Stimulated activated CD4-positive, alpha-beta T cell treated with anti-CD3 and anti-CD28 coated beads, Interleukin-4, amount 100 ng/mL, for 1 hour (primary cell): ENCODE measurements at places on chromosomes 11 and 22.

- no peak for DNase-seq
These were observed 27.2 kb upstream of the TMEM123 start for GRCh38 chr11:102479733-102480132.

DNA sequence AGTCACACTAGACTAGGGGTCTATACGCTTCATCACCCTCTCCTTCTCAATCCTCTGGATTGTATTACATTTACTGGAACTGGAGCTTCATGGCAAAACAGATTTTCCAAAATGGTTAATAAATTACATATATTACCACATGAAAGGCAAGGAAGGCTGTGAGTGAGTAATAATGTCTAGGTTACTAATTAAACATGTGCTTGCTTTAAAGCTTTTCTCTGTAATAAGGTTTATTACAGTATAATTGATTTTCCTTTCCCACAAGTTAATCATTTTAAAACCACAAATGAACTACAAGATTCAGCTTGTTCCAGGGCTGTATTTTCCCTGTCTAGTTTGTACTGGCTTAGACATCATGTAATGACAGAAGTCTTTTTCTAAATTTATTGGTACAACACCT lies 25.6 kb downstream of the MMP13 start:
- no peak for DNase-seq

GRCh38 chr22:24504956-24505736 lies 10.0 kb downstream of the UPB1 start:
- DNase-seq: no peak

DNA sequence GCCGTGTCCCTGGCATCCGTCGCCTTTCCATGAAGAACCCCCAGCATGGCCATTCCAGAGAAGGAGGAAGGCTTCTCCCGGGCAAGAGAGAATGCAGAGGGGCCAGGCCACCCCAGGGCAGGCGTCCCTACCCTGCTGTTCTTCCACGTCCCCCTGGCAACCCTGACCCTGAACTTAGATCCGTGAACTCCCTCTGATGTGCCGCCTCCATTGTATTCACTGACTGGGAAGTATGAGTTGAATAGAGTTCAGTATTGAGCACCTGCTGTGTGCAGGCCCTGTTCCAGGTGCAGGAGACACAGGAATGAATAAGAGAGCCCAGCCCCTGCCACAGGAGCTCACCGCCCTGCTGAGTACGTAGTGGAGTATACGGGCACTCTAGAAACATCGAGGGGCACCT lies 29.1 kb upstream of the RELT start:
- DNase-seq: no peak

DNA sequence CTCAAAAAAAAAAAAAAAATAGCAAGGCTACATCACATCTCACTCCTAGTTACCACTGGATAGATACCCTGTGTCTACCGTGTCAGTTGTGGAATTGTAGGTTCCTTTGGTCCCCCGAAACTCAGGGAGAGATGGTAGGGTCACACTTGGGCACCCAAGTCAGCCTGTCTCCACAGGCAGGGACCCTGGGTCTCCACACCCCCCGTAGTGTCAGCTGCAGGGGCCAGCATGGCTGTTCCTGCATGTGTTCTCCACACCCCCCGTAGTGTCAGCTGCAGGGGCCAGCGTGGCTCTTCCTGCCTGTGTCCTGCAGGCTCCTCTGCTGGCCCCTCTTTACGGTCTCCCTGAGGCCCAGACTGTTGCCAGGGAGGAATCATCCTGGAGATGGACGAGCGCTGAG lies 282.1 kb downstream of the BRD1 start:
- no peak for DNase-seq

DNA sequence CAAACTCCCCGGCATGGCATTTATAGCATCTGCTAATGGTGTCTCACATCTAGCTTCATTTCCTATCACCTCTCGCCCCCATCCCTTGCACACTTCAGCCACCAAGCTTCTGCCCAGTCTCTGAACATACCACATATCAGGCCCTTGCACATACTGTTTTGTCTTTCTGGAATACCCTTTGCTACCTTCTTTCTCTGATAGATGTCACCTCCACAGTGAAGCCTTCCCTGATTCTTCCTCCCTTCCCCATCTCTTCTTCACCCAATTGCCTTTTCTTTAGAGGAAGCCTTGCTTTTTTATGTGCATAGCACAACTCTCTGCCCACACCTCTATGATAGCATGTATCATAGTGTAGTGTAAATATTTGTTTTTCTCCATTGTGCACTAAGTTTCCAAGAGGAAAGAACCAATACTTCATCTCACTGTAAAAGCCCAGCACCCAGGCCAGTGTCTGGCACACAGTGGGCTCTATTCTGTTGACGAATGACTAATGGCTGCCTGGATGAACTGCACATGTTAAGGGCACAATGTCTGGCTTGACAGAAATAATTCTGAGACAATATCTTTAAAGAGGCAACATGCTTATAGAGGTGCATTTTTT lies 27.8 kb downstream of the P4HA3 start:
- no peak for DNase-seq

- DNase-seq: peak; percentile 36
These were observed 483 bp upstream of the HYLS1 start for GRCh38 chr11:125886997-125887372.

DNA sequence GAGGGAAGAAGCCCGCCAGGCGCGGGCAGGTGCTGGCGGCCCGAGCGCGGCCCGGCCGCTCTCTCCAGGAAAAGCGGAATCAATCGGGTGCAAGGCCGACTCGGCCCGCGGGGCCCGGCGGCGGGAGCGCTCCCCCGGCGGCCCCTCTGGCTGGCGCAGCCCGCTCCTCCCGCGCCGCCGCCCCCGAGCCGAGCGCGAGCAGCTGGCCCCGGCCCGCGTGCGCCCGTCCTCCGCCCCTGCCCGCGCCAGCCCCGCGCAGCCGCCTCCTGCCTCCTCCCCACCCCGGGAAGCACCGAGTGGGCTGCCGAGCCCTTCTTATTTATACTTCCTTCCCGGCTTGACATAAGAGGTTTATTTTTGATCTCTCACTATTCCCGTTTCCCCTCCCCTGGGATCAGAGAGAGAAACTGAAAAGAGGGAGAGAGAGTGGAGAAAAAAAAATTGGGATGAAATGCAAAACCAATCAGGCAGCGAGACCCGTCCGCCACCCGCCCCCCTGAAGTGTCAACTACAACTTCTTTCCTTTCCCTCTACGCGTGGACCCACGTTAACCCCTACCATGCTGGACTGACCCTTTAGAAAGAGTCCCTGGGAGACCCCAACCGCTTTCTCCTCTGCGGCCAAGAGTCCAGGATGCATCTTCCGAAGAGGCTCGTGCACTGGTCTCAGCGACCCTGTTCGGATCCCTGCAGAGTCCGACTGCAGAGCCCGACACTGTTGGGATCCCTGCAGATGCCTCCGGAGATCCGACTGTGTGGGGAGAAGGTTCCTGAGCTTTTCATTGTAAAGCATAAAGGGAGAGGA lies at the start of gene ADAMTS8:
Gene ADAMTS8, minus strand, starts transcription at position 294 of the 804 bp plus-strand sequence. CDS start 323 bp downstream, outside the sequence.
- DNase-seq: no peak

- no peak for DNase-seq
These were observed 9.8 kb upstream of the MPPED2 start for GRCh38 chr11:30595934-30596333.

GRCh38 chr11:47376107-47376524 lies 2.2 kb downstream of the SPI1 start:
- DNase-seq: no peak

DNA sequence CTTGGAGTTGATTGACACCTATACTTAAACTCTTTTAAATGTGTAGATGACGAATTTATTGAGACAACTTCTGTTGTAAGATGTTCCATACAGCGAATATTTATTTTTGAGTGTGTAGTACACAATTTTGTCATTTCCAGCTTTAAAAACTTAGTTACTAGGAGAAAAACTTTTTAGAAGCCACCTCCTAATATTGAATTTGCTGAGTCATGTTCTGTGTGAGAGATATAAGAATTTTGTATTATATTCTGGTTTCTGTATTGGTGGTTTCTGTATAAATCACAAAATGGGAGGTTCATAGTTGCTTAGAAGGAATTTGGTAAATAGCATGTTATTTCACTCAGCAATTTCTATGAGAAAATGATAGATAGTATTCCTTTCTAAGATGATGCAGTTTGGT lies 171.3 kb downstream of the WNT11 start:
- DNase-seq: no peak

- no peak for DNase-seq
These were observed 20.3 kb upstream of the WNT7B start for GRCh38 chr22:45997077-45997776.

GRCh38 chr11:13193613-13194012 lies 84.0 kb upstream of the BMAL1 start:
- no peak for DNase-seq

DNA sequence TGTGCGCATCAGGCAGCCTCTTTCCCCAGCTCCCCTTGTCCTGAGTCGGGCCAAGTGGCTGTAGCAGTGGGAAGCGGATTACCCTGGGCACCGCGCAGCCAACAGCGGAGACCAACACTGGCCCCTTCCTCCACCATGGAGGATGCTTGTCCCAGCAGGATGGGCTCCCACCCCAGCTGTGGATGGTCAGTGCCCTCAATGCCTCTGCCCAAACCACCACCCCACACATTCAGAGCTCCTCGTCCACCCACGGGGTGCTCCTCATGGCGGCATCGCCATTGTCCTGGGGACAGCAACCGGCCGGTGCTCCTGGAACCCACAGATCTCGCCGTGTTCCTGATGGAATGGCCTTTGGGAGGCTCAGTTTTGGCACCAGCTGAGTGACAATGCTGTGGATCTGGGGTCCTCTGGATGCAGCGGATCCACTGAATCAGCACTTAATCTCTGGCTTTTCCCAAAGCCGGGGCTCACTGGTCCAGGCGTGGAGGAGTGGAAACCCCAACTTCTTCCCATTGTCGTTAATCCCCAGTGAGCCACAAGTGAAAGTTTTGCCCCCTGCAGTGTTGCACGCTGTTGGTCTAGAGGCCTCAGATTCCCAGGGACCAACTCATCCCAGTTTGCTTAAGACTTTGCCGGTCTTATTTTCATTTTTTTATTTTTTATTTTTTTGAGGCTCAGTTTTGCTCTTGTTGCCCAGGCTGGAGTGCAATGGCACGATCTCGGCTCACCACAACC lies 4.1 kb upstream of the B4GALNT4 start:
- DNase-seq: no peak

DNA sequence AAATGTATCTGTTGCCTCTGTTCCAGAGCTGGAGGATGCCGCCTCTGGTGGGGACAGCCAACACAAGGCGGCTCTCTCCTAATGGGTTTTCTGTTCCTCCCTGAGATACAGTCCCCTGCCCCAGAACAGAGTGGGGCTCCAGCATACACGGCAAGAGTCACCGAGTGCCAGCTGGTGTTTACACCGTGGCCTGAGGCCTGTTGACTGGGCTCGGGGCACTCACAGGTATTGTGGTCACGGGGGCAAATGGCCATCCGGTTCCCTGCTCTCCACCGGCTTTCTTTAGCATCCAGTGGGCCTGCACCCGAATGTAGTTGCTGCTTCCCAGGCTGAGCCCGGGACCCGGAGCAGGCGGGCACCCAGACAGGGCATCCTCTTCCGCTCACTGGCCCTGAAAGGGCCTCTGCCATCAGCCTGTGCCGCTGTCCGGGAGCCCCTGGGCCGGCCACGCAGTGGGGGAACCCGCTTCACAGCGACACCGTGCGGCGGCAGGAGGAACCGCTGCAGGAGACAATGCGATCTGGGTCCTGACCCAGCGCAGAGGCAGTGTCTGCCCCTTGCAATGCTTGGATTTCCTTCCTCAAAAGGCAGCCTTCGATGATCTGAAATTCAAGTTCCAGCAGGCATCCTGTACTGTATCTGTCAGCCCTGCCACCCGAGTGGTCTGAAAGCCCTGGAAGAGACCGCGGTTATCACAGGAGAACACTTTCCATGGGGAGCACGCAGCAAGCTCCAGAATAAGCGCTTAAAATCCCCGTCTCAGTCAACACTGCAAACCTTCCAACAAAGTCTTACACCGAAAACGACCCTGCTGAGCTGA lies 859 bp upstream of the KRTAP5-5 start:
- DNase-seq: peak; percentile 64

DNA sequence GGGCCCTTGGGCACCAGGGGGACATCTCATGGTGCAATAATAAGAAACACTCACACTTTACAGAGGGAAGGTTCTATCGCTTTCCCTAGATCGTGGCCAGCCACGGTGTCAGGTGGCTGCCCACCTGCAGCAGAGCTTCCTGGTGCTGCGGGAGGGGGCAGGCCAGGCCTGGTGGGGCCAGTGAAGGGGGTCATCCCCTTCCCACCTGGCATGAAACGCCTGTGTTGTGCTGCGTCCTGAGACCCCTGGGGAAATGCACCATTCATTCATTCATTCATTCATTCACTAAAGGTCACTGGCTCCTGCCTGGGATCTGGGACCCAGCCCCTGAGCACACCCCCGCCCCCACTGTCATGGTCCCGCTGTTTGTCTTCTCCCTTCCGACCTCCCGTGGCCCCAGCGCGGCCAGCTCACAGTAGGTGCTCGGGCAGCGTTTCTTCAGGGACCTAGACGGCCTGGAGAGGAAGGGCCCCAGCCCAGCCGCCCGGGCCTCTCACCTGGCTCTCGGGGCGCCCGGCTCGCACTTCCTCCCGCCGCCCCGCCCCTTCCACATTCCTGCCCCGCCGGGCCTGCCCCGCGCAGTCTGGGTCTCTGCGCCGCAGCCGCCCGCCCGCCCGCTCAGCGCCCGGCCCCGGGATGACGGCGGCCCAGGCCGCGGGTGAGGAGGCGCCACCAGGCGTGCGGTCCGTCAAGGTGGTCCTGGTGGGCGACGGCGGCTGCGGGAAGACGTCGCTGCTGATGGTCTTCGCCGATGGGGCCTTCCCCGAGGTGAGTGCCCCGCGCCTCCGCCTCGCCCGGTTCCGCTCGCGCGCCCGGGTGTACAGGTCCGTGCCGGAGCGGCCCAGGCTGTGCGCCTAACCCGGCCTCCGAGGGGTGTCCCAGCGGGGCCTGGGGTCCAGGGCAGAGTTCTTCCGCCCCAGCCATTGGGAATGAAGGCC lies at the start of gene RHOD:
Gene RHOD, plus strand, starts transcription at position 581 of the 938 bp plus-strand sequence. Its CDS starts 56 bp downstream, at position 637.
- DNase-seq: peak; percentile 41

DNA sequence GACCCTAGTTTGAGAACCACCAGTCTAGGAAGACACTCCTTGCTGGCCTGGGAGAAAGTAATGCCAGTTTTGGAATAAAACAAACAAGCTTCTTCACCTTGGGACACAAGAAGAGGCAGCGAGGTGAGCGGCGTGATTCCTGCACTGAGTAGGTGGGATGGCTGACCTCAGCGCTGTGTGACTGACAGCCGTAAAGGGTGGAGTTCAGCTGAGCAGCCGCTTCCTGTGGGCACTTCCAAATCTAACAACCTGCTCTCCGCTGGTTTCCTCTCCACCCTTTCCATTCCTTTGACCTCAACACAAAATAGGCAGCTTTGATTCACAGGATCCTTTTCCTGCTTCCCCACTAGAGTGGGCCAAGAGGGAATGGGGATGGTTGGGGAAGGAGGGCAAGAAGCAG lies 45.8 kb downstream of the PC start:
- no peak for DNase-seq

- DNase-seq: peak; percentile 19
These were observed at the start of gene PLXNB2 for GRCh38 chr22:50306753-50307749. Gene PLXNB2 (minus strand): TSS chr22:50307646. CDS start chr22:50290584, 17,062 bp downstream.

GRCh38 chr11:128759597-128759996 lies 65.7 kb downstream of the FLI1 start:
- DNase-seq: no peak
